A673 (cell line): ENCODE measurements at places on chromosomes 12 and 14.

- DNase-seq: peak; percentile 27
Measured at GRCh38 chr14:31419179-31419966, 977 bp downstream of the HEATR5A start.

GRCh38 chr12:44385964-44386363 lies 490.2 kb downstream of the NELL2 start:
- no peak for DNase-seq

- DNase-seq: peak; percentile 74
Measured at GRCh38 chr12:93766796-93767523, 89.8 kb downstream of the CRADD start.

- no peak for DNase-seq
Measured at GRCh38 chr12:12461923-12462315, 100.7 kb downstream of the DUSP16 start.

DNA sequence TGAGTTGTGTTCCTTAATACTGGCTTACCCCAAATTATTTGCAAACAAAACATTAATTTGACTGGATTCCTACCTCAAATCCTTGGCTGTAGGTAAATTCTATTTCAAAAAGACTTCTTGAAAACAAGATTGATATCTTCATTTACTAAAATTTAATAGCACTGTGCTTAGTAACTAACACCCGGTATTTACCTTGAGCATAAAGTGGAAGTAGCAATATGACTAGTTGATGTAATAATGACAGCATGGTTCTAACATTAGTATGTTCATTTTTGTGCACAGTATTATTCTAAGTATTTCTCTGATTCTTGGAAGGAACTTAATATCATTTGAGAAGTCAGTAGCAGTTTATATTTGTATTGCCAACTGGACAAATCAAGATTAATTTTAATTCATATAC lies 96.8 kb downstream of the PPHLN1 start:
- DNase-seq: no peak

GRCh38 chr12:15778126-15778525 lies 11.1 kb downstream of the EPS8 start:
- DNase-seq: no peak

DNA sequence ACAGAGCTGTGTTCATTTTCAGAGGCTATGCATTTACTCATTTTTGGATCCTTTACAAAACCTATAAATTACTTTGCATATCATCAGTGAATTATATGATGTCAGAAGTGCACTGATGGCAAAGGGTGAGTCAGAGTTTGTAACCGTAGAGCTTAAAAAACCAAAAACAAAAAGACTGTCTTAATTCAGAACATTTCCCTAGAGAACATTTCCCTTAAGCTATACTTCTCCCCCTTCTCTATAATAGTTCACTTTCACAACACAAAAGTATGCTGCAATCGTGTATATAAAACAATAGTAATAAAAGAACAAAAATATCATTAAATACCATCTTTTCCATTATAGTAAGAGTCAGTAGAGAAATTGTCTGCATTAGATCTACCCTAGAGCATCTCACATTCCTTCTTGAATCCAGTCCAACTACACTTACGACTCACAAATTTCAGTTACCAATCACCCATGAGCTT lies 934.9 kb downstream of the LRFN5 start:
- peak; percentile 75 for DNase-seq
